Fibroblast of upper back skin (primary cell): ENCODE measurements at places on chromosomes 6 and 20.
A peak's percentile ranks its signal among the peaks of the same experiment; 100 is the strongest.

DNA sequence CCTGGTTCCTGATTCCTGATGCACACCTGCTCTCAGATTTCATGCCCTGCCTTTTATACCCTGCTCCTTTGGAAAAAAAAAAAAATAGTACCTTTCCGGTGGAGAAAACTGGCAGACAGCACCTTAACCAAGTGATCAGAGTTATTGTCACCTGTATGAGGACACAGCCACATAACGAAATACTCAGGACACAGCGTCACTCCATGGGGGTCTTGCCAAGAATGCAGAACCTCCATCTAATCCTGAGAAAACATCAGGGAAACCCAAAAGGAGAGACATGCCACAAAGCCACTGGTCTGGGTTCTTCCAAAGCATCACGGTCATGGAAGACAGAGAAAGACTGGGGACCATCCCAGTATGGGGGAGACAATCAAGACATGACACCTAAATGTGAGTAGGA is 29.1 kb downstream of the BFSP1 start:
- no peak for DNase-seq

GRCh38 chr6:67458265-67458664 is 1176.8 kb upstream of the ADGRB3 start:
- no peak for DNase-seq

DNA sequence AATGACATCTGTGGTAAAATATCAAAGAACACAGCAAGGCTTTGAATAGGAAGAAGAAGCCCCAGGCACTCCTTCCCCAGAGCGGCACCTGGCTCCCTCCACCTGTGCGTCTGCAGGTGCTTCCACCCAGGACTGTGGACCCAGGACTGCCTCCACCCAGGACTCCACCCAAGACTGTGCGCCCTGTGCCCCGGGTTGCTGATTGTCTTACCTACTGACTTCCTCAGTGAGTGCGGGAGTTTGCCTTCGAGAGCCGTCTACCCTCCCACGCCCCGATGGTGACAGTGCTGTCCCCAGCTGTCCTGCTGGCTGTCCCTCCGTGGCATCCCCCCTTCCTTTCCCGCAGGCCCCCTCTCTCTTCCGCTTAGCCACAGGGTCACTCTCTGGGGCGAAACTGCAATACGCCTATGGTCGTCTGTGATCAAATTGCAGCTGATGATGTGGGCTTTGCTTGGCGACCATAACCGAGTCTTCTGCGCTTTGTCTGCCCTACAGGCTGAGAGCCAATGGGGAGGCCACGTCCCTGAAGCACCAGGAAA is 52.1 kb downstream of the IRF4 start:
- DNase-seq, result no peak

- DNase-seq, result peak; percentile 62
Measured at GRCh38 chr6:116118608-116119007, 7.3 kb downstream of the COL10A1 start.

DNA sequence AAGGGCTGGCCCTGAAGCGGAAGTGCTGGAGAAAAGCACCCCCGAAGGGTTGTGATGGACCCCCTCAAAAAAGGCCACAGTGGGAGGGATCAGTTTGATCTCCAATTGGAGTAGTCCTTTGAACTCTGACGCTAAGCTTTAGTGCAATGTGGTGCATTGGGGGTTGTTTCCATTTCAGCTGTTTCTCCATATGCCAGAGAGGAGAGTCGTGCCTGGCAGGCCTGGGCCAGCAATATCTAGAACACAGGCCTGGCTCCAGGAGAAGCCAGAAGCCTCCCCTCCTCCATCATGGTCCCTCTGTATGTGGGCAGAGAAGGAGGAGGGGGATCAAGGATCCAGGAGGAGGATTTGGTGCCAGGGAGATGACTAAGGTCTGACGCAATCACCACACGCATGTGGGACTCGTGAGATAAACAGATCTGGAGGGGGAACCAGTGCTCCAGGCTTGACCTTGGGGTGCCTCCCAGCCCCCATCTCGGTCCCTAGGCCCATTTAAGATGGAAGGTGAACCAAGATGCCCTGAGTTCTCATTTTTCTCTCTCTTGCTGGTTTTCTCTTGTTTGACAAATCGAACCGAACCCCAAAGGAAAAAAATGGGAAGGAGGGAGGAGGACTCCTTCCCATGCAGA is 517.4 kb upstream of the JARID2 start:
- peak; percentile 57 for DNase-seq

GRCh38 chr6:98639089-98639635 is 195.2 kb upstream of the POU3F2 start:
- DNase-seq, result no peak
